ENCODE measurements at places on chromosomes 6 and 20.

- no peak for DNase-seq
Measured at GRCh38 chr6:163983679-163984078, 569.2 kb downstream of the QKI start.

DNA sequence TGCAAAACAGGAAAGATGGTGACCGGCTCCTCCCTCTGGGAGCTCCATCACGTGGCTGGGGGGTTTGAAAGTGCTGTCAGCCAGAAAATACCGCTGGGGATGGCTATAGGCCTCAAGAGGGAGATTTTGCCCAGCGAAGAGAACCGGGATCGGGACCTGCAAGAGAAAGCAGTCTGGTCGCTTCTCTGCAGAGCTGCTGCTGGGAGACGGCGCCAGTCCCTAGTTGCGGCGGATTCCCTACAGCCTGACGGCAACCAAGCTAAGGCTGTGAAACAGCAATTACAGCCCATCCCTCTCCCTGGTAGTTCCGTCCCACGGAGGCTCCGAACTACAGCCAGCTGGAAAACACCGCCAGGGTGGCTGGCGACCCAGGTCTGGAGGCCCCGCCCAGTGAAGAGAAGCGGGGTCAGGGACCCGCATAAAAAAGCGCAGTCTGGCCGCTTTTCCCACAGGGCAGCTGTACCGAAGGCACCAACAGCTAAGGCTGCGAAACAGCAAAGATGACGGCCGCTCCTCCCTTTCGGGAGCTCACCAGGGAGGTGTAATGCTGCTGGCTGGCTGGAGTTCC lies 238.1 kb upstream of the IRAK1BP1 start:
- no peak for DNase-seq

GRCh38 chr20:3173610-3174441 lies 477 bp upstream of the LZTS3 start:
- DNase-seq = peak; percentile 87

DNA sequence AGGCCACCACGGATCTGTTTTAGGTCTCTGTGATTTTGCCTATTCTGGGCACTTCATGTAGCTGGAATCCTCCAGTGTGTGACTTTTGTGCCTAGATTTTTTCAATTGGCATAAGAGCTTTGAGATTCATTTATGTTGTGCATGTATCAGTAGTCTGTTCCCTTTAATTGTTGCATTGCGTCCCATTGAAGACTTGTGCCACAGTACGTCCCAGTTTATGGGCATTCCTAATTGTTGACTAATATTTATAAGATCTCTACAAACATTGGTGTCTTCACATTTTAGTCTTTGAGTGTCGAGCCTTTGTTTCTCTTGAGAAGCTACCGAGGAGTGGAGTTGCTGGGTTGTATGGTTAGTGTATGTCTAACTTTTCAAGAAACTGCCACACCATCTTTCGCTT lies 704 bp upstream of the FAM210B start:
- DNase-seq = no peak

- DNase-seq = no peak
Measured at GRCh38 chr6:31473780-31474761, 23.9 kb upstream of the MICB start.

GRCh38 chr6:165223101-165223500 lies 86.3 kb downstream of the C6orf118 start:
- DNase-seq = no peak

DNA sequence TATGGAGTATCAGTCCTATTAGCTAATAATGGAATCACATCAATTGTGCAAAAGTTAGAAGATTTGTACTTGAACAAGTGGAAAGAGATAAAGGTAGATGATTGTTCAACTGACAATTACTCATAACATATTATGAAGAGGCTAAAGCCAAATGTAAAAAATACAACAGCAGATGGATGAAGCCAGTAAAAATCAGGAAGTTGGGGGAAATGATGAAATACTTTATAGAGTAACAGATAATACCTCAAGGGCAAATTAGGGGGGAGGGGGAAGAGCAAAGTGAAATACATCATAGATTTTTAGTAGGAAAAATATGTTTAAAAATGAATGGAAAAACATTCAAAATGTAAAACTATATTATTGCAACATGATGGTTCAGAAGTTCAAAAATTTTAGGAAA lies 114.0 kb downstream of the PDSS2 start:
- DNase-seq = no peak

DNA sequence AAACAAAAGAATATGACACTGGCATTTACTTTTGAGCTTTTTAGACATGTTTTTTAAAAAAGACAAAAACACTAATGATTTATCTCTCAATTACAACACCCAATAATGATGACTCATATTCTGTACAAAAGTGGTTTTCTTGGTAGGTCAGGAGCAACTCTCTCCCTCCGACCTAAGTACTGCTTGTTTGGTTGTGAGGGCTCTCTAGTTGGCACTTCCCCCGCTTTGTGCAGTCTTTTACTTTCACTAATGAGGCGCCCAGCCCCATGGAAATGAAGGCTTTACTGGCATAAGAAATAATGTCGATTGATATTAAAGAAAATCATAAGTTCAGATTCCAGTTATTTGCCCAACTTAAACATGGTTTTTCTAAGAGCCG lies 1.3 kb downstream of the KPNA5 start:
- peak; percentile 14 for DNase-seq

DNA sequence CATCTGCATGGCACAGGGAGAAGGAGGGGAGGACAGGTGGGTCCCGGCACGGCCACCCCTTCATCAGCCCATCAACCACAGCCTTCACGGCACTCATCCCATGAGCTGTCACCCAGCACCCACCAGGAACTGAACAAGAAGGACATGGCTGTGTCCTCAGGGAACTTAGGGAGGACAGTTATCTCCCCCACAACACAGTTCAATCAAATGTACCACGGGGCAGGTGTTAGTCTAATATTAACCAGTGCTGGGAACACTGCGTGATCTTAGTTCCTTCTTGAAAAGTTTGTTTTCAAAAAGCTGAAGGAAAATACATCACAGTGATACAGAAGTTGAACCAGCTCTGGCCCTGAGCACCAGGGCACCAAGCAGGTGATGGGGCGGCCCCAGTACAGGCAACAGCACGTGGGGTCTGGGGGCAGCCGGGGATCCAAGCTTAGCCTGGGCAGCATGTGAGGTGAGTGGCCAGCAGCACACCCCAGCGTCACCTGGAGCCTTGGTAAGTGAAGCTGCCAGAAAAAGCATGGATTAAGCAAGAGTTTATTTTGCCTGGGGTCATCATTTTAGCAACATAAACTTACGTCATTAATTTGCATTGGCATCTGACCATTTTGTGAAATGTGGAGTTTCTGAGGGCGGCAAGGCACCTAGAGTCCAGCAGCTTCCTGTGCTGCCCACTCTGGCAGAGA lies 35.5 kb upstream of the AFDN start:
- no peak for DNase-seq

GRCh38 chr20:14568701-14569100 lies 231.3 kb upstream of the FLRT3 start:
- no peak for DNase-seq

GRCh38 chr20:53901064-53901463 lies 169.3 kb downstream of the BCAS1 start:
- DNase-seq = no peak

GRCh38 chr6:15023448-15023847 lies 222.4 kb upstream of the JARID2 start:
- no peak for DNase-seq

DNA sequence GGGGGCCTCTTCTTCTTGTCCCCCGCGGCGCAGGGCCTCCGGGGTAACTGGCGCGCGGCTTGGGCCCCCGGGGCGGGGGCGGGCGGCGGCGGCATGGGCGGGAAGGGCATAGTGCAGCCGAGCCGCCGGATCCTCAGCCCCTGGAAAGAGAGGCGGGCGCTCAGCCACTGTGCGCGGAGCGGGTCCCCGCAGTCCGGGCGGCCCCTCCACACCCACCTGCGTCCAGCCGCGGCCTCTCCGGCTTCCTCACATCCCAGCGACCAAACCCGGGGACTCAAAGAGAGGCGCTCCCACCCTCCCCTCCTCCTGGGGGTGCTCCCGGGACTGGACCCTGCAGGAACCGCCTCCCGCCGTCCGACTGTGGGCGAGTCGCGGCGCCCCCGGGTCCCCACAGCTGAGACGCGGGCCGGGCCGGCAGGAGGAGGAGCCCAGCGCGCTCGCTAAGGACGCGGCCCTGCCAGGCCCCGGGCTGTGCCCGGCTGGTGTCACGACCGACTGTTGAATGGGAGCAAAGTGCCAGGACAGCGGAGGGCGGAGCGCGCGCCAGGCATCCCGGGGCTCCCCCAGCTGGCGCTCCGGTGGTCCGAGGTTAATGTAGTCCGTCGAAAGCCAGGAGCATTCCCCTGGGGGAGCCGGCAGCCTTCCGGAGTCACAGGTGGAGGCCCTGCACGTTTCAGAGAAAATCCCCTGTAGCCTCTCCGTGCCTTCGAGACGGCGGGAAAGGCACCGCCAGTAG lies at the start of gene PRR18:
Gene PRR18, minus strand, starts transcription at position 360 of the 736 bp plus-strand sequence. Its CDS starts 250 bp downstream, at position 110.
- peak; percentile 19 for DNase-seq

DNA sequence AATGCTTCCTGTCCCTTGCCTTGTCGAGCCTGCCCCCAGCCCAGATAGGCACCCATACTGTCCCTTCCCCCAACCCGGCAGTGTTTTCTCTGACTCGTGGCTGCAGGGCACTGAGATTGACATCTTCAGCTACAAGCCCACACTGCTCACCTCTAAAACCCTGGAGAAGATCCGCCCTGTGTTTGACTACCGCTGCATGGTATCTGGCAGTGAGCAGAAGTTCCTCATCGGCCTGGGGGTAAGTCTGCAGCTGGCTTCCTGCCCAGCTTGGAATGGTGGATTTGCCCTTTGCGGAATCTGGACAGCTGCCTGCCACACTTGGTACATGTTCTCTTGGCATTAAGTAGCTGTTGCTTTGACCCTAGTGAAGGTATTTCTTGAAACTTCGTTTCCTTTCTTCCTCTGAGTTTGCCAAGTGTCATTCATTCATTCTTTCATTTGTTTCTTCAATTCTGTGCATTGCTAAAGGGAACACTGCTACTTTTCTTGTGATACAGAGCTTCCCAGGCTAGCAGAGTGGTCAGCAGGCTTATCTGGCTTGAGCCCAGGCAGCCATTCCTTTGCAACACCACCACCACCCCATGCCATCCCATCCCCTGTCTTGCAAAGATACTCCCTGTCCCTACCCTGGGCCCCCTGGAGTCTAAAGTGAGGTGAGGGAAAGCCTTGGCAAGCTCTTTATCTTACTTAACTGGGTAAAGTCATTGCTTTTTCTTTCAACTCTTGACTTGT lies 26.2 kb downstream of the CCDC167 start:
- peak; percentile 27 for DNase-seq

DNA sequence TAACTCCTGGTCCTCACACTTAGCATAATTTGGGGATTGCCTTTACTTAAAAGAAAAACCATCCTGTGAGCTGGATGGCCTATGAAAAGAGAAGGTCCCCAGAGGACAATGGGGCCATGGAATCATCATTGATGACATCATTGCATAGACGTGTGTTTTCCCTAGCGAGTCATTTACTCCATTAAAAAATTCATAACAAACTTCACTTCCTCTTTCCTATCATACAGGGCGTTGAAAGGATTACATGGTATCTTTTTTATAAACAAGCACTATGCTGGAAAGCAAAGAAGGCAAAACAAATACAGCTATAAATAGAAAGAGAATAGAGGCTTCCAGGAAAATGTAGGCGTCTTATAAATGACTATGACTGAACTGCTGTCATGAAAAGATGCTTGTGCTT lies 11.3 kb upstream of the COL12A1 start:
- no peak for DNase-seq

DNA sequence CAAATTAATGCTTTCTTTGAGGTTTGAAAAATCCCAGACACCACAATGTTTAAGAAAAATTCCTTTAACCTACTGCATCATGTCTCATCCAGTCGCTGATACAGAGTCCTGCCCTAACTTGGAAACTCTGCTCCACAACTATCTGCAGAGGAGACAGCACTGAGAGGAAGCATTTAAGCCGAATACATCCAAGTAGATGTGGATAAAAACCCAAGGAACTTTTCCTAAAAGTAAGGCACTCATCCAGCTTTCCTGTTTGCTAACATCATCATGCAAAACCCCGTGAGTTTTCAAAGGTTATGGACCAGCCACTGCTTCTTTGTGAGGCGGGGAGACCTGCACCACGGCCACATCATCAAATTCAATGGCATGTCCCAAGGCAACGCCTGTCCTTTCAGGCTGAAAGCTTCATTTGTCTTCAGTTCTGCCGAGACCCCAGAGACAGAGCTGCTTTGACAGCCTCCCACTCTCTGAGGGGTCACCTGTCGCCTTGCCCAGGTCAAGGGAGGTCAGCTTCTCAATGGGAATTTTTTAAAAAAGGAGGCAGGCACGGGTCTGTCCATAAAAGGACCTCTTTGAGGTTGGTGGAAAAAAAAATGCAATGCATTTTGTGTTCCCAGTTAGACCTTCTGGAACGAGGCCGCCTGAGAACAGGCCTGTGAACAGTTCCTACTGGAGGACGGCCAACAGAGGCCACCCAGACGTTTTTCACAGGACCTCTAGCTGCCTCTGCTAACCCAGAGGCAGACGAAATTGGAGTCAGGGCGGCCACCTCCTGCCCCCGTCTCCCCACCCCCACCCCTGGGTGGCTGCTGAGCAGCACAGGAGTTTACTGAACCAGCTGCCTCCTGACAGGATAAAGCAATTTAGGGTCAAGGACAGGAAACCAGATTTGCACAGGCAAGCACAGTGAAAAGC lies 142.5 kb upstream of the HDDC2 start:
- no peak for DNase-seq

GRCh38 chr6:158323561-158323958 lies 11.3 kb downstream of the TULP4 start:
- DNase-seq = no peak

- no peak for DNase-seq
Measured at GRCh38 chr6:50935442-50935841, 116.8 kb downstream of the TFAP2B start.

GRCh38 chr20:2179233-2179580 lies 77.6 kb downstream of the STK35 start:
- no peak for DNase-seq

GRCh38 chr20:36312724-36313441 lies 6.7 kb downstream of the DLGAP4 start:
- no peak for DNase-seq

Data from NCI-H1105 (cell line).